Effector CD4-positive, alpha-beta T cell (primary cell): ENCODE measurements at places on chromosomes 12 and 14.

- no peak for DNase-seq
Measured at GRCh38 chr14:70856851-70857495, 47.7 kb upstream of the MAP3K9 start.

DNA sequence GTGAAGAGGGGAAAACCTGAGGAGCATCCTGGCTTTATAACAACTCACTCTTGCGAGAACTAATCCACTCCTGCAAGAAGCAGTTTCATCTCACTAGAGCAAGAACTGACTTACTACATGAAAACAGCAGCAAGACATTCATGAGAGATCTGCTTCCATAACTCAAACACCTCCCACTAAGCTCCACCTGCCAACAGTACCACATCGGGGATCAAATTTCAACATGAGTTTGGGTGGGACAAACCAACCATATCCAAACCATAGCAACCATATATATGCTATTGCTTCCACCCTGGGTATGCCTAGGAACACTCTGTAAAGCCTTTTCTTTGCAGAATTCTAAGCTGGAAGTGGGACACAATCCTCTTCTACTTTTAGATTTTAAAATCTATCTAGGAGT lies 13.9 kb upstream of the AVPR1A start:
- no peak for DNase-seq

DNA sequence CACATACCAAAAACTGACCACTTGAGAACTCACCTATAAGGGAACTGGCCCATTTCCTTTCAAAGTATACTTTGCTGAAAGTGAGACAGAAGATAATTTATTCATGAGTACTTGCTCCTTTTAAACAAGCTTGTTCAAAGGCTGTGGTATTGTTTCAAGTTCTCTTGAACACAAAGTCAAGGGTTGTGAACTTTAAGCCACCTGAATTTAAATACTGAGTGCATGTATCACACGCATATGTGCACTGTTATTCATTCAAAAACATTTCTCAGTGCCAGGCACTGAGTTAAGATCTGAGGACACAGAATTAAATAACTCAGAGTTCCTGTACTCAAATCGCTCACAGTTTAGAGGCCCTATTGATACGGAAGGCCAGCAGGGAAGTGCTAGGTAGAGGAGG lies 19.1 kb upstream of the LDHB start:
- DNase-seq: no peak

GRCh38 chr12:13777374-13777773 lies 204.0 kb downstream of the GRIN2B start:
- no peak for DNase-seq

DNA sequence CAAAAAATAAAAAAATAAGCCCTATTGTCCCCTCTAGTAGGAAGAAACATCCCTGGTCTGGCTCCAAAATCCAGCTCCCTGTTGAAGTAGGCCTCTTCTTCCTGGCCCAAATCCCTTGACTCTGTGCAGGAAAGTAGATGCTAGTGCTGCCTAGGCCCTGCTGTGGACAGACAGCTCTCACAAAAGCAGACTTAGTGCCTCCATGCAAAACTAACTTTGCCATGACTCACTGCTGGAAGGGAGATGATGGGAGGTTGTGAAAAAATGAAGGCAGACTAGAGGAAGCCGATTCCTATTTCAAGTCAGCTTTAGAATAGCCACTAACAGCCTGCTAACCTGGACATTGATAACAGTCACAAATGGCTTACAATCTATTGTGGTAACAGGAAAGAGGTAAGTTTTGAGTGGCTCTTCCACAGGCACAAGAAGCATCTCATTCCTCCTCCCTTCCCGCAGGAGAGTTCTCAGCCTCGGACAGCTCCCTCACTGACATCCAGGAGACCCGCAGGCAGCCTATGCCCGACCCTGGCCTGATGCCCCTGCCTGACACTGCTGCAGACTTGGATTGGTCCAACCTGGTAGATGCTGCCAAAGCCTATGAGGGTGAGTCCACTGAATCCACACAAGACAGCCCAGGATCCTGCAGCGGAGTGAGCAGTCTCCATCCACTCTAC lies 198.9 kb upstream of the RGS6 start:
- DNase-seq: no peak

- no peak for DNase-seq
Measured at GRCh38 chr12:46164186-46164761, 104.6 kb downstream of the SLC38A1 start.

DNA sequence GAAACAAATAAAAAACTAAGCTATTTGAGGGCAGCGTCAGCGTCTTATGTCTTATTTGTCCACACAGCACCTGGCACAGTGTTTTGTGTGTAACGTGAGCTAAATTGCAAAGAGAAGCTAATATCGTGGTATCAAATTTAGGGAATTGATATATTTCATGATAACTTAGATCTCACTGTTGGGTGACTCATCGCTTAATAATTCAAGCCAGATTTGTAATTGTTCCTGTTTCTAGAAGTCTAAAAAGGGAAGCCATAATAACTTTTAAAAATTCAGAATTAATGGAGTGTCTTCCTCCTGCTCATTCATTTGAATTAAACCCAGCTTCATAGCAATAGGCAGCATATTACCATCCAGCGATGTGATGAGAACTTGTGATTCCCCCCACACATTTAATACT lies 214.7 kb downstream of the PDZRN4 start:
- no peak for DNase-seq

GRCh38 chr14:61764342-61765122 lies 2.3 kb downstream of the SNAPC1 start:
- no peak for DNase-seq

DNA sequence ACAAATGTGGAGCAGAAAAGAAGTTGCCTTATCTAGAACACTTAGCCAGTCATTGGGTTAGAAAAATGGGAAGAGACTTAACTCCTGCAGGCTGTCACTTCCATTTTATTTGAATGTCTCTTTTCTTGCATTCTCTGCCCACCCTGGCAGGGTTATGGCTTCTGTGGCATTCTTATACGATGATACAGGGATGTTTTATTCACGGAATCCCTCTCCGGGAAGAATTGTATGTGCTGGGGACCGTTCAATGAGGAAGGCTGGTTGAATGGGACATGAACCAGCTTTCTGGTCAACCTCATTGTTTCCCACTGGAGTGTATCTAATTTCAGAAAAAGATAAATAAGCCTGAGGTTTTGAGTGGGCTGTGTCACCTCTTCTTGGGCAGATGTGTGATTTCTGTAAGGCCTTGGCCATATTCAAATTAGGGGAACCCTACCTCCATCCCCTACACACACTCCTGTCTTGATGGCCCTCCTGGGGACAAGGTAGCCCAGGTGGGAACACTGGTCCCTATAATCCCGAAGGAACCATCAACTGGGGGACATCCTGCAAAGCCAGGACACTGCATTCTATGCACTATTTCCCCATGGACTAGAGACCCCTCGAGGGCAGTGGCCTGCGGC lies 174.8 kb upstream of the GSC start:
- no peak for DNase-seq

DNA sequence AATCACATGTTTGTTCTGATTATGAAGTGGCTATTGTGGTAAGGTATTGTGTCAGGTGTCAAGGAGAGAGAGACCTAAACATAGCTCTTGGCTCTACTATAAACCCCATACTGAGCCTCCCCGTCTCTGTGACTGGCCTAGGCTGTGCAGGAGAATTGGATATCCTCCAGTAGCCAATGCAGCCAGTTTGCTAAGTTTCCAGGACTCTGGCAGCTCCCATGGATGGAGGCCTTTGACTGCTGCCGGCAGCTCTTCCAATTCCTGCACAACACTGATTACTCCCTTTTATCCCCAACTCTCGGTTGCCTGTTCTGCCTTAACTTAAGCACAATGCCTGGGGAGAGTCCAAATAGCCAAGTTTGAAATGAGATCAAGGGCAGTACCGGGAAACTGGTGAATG lies 59.3 kb downstream of the ABCC9 start:
- DNase-seq: no peak

DNA sequence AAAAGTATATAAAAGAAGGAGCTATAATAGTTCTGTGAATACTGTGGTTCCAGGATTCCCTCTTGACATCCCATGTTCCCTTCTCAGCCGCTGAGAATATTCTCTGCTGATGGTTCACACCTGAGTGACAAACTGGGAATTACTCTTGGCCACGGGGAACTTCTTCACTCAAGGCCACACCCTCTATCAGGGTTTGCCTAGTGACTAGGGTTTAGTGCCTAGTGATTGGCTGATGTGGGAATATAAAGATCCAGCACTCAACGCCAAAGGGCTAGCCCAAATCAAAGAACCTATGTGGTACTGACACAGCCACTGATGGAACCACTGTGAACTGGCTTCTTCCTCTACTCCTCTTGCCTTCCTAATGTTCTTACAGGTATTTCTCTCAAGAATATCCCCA lies 248.4 kb downstream of the ASCL1 start:
- no peak for DNase-seq

DNA sequence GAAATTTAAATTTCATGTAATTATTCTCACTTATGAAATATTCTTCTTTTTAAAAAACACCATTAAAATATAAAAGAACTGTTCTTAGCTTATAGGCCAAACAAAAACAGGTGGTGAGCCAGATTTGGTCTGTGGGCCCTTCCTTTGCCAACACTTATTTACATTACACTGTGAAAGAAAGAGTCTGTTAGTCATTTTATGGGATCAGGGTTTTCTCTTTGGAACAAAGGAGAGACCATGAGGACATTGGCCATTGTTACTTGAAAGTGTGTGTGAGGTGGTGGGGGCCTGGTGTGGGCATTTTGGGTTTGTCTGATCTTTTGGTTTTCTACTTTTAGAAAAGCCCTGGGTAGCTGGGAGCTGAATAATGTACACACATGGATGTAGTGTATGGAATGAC lies 62.7 kb downstream of the TTC6 start:
- no peak for DNase-seq

DNA sequence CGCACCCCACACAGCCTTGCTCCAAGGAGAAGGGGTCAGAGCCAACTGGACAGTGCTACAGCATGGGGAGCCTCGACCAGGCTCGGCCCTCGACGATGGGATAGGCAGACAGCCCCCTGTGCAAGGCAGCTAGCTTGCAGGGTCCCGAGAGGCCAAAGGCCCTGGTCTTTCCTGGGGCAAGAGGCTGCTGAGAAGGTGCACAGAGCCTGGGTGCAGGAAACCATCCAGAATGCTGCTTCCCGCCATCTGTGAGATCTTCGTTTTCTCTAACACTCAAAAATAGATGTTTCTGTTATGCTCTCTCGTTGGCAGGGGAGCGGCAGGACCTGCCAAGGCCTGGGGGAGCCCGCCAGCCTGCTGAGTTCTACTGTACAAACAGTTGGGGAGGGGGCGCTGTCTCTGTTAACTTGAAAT lies 168.0 kb upstream of the RTL1 start:
- no peak for DNase-seq

- no peak for DNase-seq
Measured at GRCh38 chr14:43729143-43729542, 777.9 kb downstream of the FSCB start.

DNA sequence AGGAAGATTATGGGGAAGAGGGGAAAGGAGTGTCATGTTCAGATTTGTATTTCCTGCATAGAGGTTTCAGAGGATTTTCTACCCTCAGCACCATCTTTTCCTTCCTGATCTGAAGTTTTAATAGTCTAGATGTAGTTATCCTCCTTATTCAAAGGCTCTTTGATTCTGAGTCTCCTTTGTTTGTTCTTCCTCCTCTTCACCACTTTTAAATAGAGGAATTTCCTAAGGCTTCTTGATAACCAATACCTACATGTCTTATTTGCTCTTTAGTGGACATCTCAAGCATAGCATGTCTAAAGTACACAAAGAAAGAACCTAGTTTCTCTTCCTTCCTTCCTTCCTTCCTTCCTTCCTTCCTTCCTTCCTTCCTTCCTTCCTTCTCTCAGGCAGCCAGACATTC lies 8.3 kb downstream of the MGAT4C start:
- DNase-seq: no peak

DNA sequence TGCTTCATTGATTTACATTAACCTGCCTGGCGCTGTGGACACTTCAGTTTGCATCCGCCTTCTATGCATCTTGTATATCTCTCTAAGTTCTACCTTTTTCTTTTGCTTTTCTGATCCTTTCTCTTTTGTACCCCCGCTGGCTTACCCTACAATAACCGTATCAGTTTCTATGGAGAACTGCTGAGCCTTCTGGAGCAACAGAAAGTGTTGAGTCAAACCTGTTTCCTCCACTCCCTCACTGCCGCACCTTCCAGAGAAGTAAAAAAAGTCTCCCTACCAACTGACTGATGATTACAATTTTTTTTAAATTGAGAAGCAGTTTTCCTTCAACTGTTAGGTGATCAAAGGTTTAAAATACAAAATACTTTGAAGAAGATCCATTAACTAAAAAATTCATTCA lies 17.4 kb downstream of the EXD2 start:
- DNase-seq: no peak

GRCh38 chr14:78196323-78196722 lies 26.1 kb downstream of the NRXN3 start:
- no peak for DNase-seq

DNA sequence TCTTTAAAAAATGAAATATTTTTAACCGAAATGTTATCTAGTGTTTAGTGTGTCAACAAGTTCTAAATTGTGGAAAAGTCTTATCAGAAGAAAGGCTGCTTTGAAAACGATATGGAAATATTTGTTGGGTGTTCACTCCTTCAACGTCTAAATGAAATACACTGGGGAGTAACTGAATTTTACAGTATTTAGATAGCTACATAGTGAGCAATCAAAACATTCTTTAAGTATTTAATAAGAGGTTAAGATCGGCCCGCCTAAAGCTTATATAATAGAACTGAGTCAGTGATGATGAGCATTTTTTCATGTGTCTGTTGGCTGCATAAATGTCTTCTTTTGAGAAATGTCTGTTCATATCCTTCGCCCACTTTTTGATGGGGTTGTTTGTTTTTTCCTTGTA lies 228.3 kb downstream of the RAD51B start:
- DNase-seq: no peak

- DNase-seq: no peak
Measured at GRCh38 chr14:104680056-104680805, 9.2 kb upstream of the INF2 start.

- DNase-seq: no peak
Measured at GRCh38 chr12:16472631-16473030, 125.2 kb downstream of the MGST1 start.

- DNase-seq: peak; percentile 60
Measured at GRCh38 chr12:64665514-64665913, 55.2 kb downstream of the RASSF3 start.

- DNase-seq: no peak
Measured at GRCh38 chr12:131457331-131458047, 253.4 kb upstream of the SFSWAP start.

DNA sequence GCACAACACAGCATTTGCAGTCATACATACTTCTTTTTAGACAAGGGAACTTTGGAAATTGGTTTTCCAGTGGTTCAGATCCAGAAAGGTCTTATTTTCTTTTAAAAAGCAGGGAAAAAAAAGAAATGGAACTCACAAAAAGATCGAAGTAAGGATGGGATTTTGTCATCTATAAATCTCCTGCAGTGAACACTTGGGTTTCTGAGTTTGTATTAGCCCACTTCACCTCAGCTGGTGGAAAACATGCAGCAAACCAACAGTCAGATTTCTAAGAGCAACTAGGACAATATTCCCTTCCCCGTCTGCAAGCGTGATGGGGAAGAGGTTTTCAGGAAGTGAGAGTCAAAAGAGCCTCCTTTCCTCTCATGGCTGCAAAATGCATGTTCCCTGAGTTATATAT lies 4.6 kb downstream of the MYF5 start:
- no peak for DNase-seq
